ENCODE measurements at places on chromosomes 2 and 18. TPM values are rescaled to one million over a fixed set of nuclear protein-coding genes. Genes with fewer than 3 reads are reported as not detected.
A peak's percentile ranks its signal among the peaks of the same experiment; 100 is the strongest.

Gene LBX2
- 1.2 TPM for total RNA-seq

Gene TUBA4B
- total RNA-seq = not detected

Gene ACKR3
- 2.1 TPM for total RNA-seq

Gene PTPRN
- 6.6 TPM for total RNA-seq

Gene SLC16A14
- 14.7 TPM for total RNA-seq

Gene SLC39A6
- 379 TPM for total RNA-seq

Gene TMEM169
- 1.1 TPM for total RNA-seq

GRCh38 chr2:142803158-142803557, 74.3 kb upstream of the KYNU start:
- no peaks in the 10 kb centered on the region for H3K4me1 ChIP-seq
- H3K27me3 ChIP-seq = no peaks in the 10 kb centered on the region
- no peaks in the 10 kb centered on the region for H3K36me3 ChIP-seq
- H3K4me3 ChIP-seq = no peak overlapping the region
- no peak overlapping the region for H3K27ac ChIP-seq

- H3K27me3 ChIP-seq = no peaks in the 10 kb centered on the region
- H3K4me3 ChIP-seq = peak overlapping the region; percentile 73
- H3K4me1 ChIP-seq = peaks cover 11% of the 10 kb centered on the region
- peak overlapping the region; percentile 98 for H3K27ac ChIP-seq
- H3K36me3 ChIP-seq = no peaks in the 10 kb centered on the region
- peak; percentile 39 for DNase-seq
Measured at GRCh38 chr2:219175928-219176817, 552 bp downstream of the CNPPD1 start.

DNA sequence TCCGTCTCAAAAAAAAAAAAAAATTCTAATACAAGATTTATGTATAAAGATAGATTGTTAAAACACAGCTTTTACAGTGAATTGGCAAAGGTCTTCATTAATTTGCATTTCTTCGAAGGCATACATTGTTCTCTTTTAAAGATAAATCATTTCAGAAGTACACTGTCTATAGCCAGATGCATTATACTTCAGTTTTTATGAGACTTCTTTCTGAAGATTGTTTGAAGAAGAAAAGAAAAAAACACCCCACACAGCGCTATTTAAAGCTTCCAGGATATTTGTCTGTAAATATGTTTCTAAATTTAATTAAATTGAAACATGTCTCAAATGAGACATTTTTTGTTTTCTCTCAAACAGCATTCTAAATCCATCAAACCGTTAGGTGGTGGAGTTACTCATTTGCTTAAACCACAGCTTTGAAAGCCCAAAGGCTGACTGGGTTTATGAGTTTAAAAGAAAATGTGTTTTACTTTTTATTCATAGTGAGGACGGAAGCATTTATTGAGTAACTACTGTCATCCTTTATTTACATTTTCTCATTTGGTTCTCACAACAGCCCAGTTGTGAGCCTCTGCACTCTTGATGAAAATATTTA, 42.4 kb upstream of the C1GALT1C1L start:
- DNase-seq = no peak
- no peak overlapping the region for H3K4me3 ChIP-seq
- H3K27me3 ChIP-seq = no peaks in the 10 kb centered on the region
- no peak overlapping the region for H3K27ac ChIP-seq
- H3K36me3 ChIP-seq = no peaks in the 10 kb centered on the region
- no peaks in the 10 kb centered on the region for H3K4me1 ChIP-seq

GRCh38 chr2:161844822-161845221, 220.6 kb downstream of the SLC4A10 start:
- H3K27ac ChIP-seq = no peak overlapping the region
- no peaks in the 10 kb centered on the region for H3K36me3 ChIP-seq
- no peaks in the 10 kb centered on the region for H3K4me1 ChIP-seq
- no peak overlapping the region for H3K4me3 ChIP-seq
- no peak for DNase-seq
- H3K27me3 ChIP-seq = no peaks in the 10 kb centered on the region

GRCh38 chr2:190736355-190736754, 87.5 kb downstream of the NAB1 start:
- no peak for DNase-seq
- no peak overlapping the region for H3K27ac ChIP-seq
- H3K27me3 ChIP-seq = no peaks in the 10 kb centered on the region
- H3K4me3 ChIP-seq = no peak overlapping the region
- no peaks in the 10 kb centered on the region for H3K4me1 ChIP-seq

DNA sequence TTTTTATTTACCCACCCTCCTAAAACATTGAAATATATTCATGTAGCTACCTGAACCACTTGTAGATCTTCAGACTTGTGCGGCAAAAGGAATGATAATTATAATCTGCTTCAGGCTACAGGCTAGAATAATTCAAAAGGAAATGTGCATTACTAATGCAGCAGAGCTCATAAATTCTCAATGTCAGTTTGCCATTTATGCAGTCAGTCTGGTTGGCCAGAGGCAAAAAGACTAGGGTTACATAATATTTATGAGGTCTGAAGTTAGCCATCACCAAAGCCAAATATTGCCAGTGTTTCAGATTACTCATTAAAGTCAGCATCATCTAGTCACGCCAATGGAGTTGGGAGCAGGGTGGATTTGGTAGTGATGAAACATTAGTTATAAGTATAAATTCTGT, 38.9 kb downstream of the METAP1D start:
- no peak overlapping the region for H3K4me3 ChIP-seq
- DNase-seq = no peak
- H3K27ac ChIP-seq = no peak overlapping the region
- no peaks in the 10 kb centered on the region for H3K36me3 ChIP-seq

GRCh38 chr2:74227646-74228045, 29.2 kb downstream of the MTHFD2 start:
- H3K4me3 ChIP-seq = no peak overlapping the region
- no peaks in the 10 kb centered on the region for H3K4me1 ChIP-seq
- no peak for DNase-seq
- H3K27me3 ChIP-seq = no peaks in the 10 kb centered on the region

- no peak overlapping the region for H3K4me3 ChIP-seq
- DNase-seq = no peak
- no peak overlapping the region for H3K27ac ChIP-seq
- H3K36me3 ChIP-seq = no peaks in the 10 kb centered on the region
- H3K4me1 ChIP-seq = no peaks in the 10 kb centered on the region
Measured at GRCh38 chr2:107364361-107364950, 462.2 kb upstream of the RGPD4 start.

DNA sequence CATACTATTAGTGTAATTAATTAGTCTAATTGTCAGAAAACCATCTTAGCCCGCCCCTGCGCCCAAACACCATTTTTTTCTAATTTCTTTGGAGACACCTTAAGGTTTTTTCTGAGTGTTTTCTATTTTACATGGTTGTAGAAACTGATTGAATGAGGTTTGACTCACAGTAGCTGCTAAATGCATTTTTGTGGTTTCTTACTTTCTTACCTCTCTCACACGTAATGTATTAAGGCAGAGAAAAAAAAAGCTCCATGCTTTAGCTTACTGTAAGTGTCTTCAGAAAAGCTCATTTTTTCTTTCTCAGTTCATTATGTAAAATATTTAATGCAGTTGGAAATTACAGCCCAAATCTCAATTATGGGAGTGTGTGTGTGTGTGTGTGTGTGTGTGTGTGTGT, 548.5 kb upstream of the LRRTM4 start:
- no peaks in the 10 kb centered on the region for H3K27me3 ChIP-seq
- no peaks in the 10 kb centered on the region for H3K36me3 ChIP-seq
- H3K4me1 ChIP-seq = no peaks in the 10 kb centered on the region

GRCh38 chr2:10764096-10764785, 42.8 kb downstream of the ATP6V1C2 start:
- no peak for DNase-seq
- H3K27me3 ChIP-seq = no peaks in the 10 kb centered on the region
- no peak overlapping the region for H3K4me3 ChIP-seq
- no peak overlapping the region for H3K27ac ChIP-seq
- H3K4me1 ChIP-seq = no peaks in the 10 kb centered on the region
- H3K36me3 ChIP-seq = no peaks in the 10 kb centered on the region

DNA sequence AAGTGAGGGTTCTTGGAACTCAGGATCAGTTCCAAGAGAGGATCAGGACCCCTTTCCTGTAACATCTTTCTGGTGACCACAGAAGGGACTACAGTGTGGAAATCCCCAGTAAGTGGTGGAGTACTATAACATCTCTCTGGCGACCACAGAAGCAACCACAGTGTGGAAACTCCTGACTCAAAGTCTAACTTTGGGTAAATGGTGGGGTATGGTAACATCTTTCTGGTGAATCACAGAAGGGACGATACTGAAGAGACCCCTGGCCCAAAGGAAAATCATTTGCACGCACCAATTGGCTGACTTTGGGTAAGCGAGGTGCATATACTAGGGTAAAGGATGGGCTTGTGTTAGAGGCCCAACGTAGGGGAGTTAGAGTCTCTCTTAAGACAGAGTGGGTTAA, 56.3 kb upstream of the GULP1 start:
- no peak for DNase-seq
- H3K27ac ChIP-seq = no peak overlapping the region
- H3K4me3 ChIP-seq = no peak overlapping the region
- no peaks in the 10 kb centered on the region for H3K4me1 ChIP-seq
- H3K27me3 ChIP-seq = no peaks in the 10 kb centered on the region

- H3K4me3 ChIP-seq = peak overlapping the region; percentile 44
- no peaks in the 10 kb centered on the region for H3K36me3 ChIP-seq
- no peak overlapping the region for H3K27ac ChIP-seq
- peak; percentile 8 for DNase-seq
- H3K27me3 ChIP-seq = no peaks in the 10 kb centered on the region
Measured at GRCh38 chr2:118089139-118089800, 999 bp downstream of the INSIG2 start.

GRCh38 chr2:51510303-51510702, 478.4 kb upstream of the NRXN1 start:
- DNase-seq = no peak
- H3K27me3 ChIP-seq = no peaks in the 10 kb centered on the region
- no peaks in the 10 kb centered on the region for H3K36me3 ChIP-seq
- no peak overlapping the region for H3K27ac ChIP-seq
